Sciatic nerve (tissue), 2 donors: ENCODE measurements at places on chromosomes 2 and 18. TPM values are rescaled to one million over a fixed set of nuclear protein-coding genes. Genes with fewer than 3 reads are reported as not detected.

Gene PRLH
- not detected for total RNA-seq

Gene VSNL1
- total RNA-seq, result 0.67 TPM

Gene CCDC74A
- 12.8 TPM for total RNA-seq

Gene L3MBTL4
- 8.7 TPM for total RNA-seq

Gene KYNU
- 6.0 TPM for total RNA-seq

Gene EFR3B
- total RNA-seq, result 13.2 TPM

Gene KCNE4
- total RNA-seq, result 7.3 TPM

Gene BMP10
- not detected for total RNA-seq
